ENCODE measurements at places on chromosomes 1 and 21.

- H3K4me3 ChIP-seq, result no peak overlapping the region
- peaks cover 4% of the 10 kb centered on the region for H3K4me1 ChIP-seq
- peak; percentile 65 for DNase-seq
- H3K27me3 ChIP-seq, result no peaks in the 10 kb centered on the region
- no peaks in the 10 kb centered on the region for H3K36me3 ChIP-seq
- H3K27ac ChIP-seq, result no peak overlapping the region
These were observed 81.5 kb upstream of the LYPLAL1 start for GRCh38 chr1:219092206-219092605.

DNA sequence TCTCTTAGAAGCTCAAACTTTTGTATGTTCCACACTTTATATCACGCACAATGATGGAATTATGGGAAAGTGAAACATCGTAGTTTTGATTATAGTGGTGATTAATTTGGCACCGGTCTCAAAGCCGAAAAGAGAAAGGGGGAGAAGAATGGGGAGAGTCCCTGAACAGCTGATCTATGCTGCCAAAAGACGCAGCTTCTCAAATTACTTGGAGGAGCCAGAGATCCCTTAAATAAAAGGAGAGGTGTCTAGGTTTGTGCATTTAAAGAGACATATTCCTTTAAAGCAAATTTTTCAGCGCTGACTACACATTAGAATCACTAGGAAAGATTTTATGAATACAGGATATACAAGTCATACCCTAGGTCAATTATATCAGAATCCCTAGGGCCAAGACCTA lies 599.6 kb upstream of the ADAMTS5 start:
- no peak overlapping the region for H3K4me3 ChIP-seq
- DNase-seq, result no peak
- no peak overlapping the region for H3K27ac ChIP-seq
- H3K27me3 ChIP-seq, result no peaks in the 10 kb centered on the region
- peaks cover 19% of the 10 kb centered on the region for H3K4me1 ChIP-seq

GRCh38 chr1:181353526-181353925 lies 129.8 kb upstream of the CACNA1E start:
- H3K27me3 ChIP-seq, result no peaks in the 10 kb centered on the region
- H3K4me1 ChIP-seq, result no peaks in the 10 kb centered on the region
- no peak for DNase-seq
- no peaks in the 10 kb centered on the region for H3K36me3 ChIP-seq
- no peak overlapping the region for H3K27ac ChIP-seq

DNA sequence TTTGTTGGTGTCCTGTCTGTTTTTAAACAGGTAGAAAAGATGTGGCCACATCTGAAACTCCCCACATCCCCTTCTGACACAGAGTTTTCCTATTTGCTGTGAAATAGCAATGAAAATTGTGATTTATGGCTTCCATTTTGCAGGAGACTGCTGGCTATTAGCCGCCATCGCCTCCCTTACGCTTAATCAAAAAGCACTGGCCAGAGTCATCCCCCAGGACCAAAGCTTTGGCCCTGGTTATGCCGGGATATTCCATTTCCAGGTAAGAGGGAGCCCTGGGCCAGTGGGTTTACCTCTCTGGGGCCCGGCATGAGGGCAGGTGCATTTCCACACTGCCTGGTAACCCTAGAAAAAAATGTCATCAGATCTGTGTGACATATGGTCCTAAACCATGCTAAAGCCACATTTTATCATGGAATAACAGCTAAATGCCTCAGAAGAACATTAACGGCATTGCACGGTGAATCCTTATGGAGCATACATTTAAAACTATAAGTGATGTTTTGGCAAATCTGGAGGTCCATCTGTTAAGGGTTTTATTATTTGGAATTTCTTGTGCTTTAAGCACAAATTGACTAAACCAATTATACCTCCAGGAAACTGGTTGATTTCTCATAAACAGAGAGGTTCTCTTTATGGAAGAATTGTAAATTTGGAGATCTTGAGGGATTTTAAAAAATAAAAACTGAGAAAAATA lies 12.3 kb downstream of the CAPN9 start:
- no peak overlapping the region for H3K27ac ChIP-seq
- no peak for DNase-seq
- no peaks in the 10 kb centered on the region for H3K4me1 ChIP-seq
- no peaks in the 10 kb centered on the region for H3K36me3 ChIP-seq
- peaks cover 20% of the 10 kb centered on the region for H3K27me3 ChIP-seq

GRCh38 chr1:157842939-157843338 lies 1.3 kb upstream of the CD5L start:
- H3K27me3 ChIP-seq, result no peaks in the 10 kb centered on the region
- H3K4me1 ChIP-seq, result no peaks in the 10 kb centered on the region
- H3K4me3 ChIP-seq, result no peak overlapping the region
- H3K36me3 ChIP-seq, result no peaks in the 10 kb centered on the region
- H3K27ac ChIP-seq, result no peak overlapping the region

- no peak for DNase-seq
- peaks cover 27% of the 10 kb centered on the region for H3K4me1 ChIP-seq
- peak overlapping the region; percentile 89 for H3K4me3 ChIP-seq
- H3K27me3 ChIP-seq, result no peaks in the 10 kb centered on the region
- H3K27ac ChIP-seq, result peak overlapping the region; percentile 93
- H3K36me3 ChIP-seq, result no peaks in the 10 kb centered on the region
These were observed 450 bp downstream of the S100A10 start for GRCh38 chr1:151993084-151993733.

- no peaks in the 10 kb centered on the region for H3K4me1 ChIP-seq
- H3K36me3 ChIP-seq, result no peaks in the 10 kb centered on the region
- no peaks in the 10 kb centered on the region for H3K27me3 ChIP-seq
- no peak overlapping the region for H3K27ac ChIP-seq
- peak; percentile 55 for DNase-seq
These were observed 310.8 kb downstream of the USP25 start for GRCh38 chr21:16040601-16041000.

- H3K36me3 ChIP-seq, result peaks cover 71% of the 10 kb centered on the region
- peaks cover 17% of the 10 kb centered on the region for H3K4me1 ChIP-seq
- H3K27ac ChIP-seq, result no peak overlapping the region
- H3K4me3 ChIP-seq, result no peak overlapping the region
- no peaks in the 10 kb centered on the region for H3K27me3 ChIP-seq
These were observed 184.5 kb downstream of the RUNX1 start for GRCh38 chr21:34864370-34865149.

GRCh38 chr1:9262096-9262986 lies 27.8 kb downstream of the H6PD start:
- no peak overlapping the region for H3K27ac ChIP-seq
- H3K4me3 ChIP-seq, result no peak overlapping the region
- H3K27me3 ChIP-seq, result no peaks in the 10 kb centered on the region
- peaks cover 4% of the 10 kb centered on the region for H3K4me1 ChIP-seq
- no peak for DNase-seq
- peaks cover 34% of the 10 kb centered on the region for H3K36me3 ChIP-seq

- no peak for DNase-seq
- H3K36me3 ChIP-seq, result no peaks in the 10 kb centered on the region
- no peak overlapping the region for H3K4me3 ChIP-seq
- H3K27ac ChIP-seq, result no peak overlapping the region
- peaks cover 32% of the 10 kb centered on the region for H3K27me3 ChIP-seq
These were observed 76.7 kb upstream of the CASZ1 start for GRCh38 chr1:10873189-10873588.

GRCh38 chr1:11796036-11796828 lies 9.5 kb downstream of the MTHFR start:
- H3K36me3 ChIP-seq, result peaks cover 56% of the 10 kb centered on the region
- DNase-seq, result peak; percentile 64
- peaks cover 17% of the 10 kb centered on the region for H3K4me1 ChIP-seq
- H3K27ac ChIP-seq, result no peak overlapping the region

DNA sequence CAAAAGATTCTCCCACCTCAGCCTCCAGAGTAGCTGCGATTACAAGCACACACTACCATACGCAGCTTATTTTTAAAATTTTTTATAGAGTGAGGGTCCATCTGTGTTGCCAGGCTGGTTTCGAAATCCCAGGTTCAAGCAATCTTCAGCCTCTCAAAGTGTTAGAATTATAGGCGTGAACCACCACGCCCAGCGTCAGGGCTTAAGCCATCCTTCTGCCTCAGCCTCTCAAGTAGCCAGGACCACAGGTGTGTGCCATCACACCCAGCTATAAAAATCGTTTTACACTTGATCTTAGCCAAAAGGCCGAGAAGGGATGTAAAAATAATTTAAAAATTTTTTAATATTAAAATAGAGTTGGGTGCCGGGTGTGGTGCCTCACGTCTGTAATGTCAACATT lies 4.3 kb upstream of the SLC25A33 start:
- H3K36me3 ChIP-seq, result no peaks in the 10 kb centered on the region
- no peaks in the 10 kb centered on the region for H3K27me3 ChIP-seq
- no peak overlapping the region for H3K27ac ChIP-seq

GRCh38 chr1:89892816-89893215 lies 72.0 kb downstream of the LRRC8D start:
- H3K36me3 ChIP-seq, result no peaks in the 10 kb centered on the region
- H3K4me1 ChIP-seq, result peaks cover 14% of the 10 kb centered on the region
- no peaks in the 10 kb centered on the region for H3K27me3 ChIP-seq

- peaks cover 1% of the 10 kb centered on the region for H3K27me3 ChIP-seq
- DNase-seq, result no peak
- H3K27ac ChIP-seq, result no peak overlapping the region
- no peak overlapping the region for H3K4me3 ChIP-seq
- H3K36me3 ChIP-seq, result no peaks in the 10 kb centered on the region
- H3K4me1 ChIP-seq, result peaks cover 5% of the 10 kb centered on the region
These were observed 44.5 kb downstream of the HIVEP3 start for GRCh38 chr1:41874151-41874719.

DNA sequence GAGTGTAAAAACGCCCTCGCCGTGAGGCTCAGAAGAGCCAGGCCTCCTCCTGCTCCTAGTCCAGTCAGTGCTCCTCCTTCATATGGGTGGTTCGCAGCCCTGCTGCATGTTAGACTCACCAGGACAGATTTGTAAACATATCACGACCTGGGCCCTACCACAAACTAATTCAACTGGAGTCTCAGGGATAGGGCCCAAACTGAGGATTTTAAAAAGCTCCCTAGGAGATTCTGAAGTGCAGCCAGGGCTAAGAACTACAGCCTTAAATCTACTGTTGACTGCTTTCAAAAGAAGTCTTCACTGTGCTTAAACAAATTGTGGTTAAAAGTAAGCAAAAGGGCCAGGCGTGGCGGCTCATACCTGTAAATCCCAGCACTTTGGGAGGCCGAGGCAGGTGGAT lies 57.0 kb downstream of the CAMTA1 start:
- peak; percentile 7 for DNase-seq
- H3K4me3 ChIP-seq, result no peak overlapping the region
- H3K4me1 ChIP-seq, result no peaks in the 10 kb centered on the region
- no peaks in the 10 kb centered on the region for H3K27me3 ChIP-seq

GRCh38 chr1:149934356-149934755 lies 2.3 kb downstream of the MTMR11 start:
- no peak overlapping the region for H3K27ac ChIP-seq
- H3K4me1 ChIP-seq, result peaks cover 12% of the 10 kb centered on the region
- H3K36me3 ChIP-seq, result peaks cover 18% of the 10 kb centered on the region
- no peak overlapping the region for H3K4me3 ChIP-seq
- no peak for DNase-seq
- H3K27me3 ChIP-seq, result no peaks in the 10 kb centered on the region

GRCh38 chr1:118254491-118255425 lies 69.7 kb upstream of the SPAG17 start:
- no peaks in the 10 kb centered on the region for H3K4me1 ChIP-seq
- H3K27me3 ChIP-seq, result peaks cover 2% of the 10 kb centered on the region
- no peak for DNase-seq
- H3K27ac ChIP-seq, result no peak overlapping the region

DNA sequence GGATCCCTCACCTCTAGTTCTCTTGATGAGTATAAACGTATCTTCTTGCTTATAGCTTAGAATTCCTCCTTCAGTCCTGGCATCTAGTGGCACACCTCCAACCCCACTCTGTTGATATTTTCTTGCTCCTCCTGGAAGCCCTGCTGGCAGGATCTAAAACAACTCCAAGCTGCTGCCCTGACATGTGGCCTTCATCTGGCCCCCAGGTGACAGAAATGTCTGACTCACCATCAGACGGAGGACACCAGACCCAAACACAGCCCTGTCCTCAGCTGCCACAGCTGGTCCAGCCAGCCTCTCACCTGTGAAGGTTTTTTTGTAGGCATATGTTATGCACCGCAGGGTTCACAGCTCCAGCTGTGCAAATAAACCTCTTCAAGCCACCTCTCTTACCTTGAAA lies 53.4 kb downstream of the KRTAP19-8 start:
- H3K36me3 ChIP-seq, result no peaks in the 10 kb centered on the region
- DNase-seq, result no peak
- H3K27ac ChIP-seq, result no peak overlapping the region
- H3K27me3 ChIP-seq, result no peaks in the 10 kb centered on the region
- no peak overlapping the region for H3K4me3 ChIP-seq
- no peaks in the 10 kb centered on the region for H3K4me1 ChIP-seq

DNA sequence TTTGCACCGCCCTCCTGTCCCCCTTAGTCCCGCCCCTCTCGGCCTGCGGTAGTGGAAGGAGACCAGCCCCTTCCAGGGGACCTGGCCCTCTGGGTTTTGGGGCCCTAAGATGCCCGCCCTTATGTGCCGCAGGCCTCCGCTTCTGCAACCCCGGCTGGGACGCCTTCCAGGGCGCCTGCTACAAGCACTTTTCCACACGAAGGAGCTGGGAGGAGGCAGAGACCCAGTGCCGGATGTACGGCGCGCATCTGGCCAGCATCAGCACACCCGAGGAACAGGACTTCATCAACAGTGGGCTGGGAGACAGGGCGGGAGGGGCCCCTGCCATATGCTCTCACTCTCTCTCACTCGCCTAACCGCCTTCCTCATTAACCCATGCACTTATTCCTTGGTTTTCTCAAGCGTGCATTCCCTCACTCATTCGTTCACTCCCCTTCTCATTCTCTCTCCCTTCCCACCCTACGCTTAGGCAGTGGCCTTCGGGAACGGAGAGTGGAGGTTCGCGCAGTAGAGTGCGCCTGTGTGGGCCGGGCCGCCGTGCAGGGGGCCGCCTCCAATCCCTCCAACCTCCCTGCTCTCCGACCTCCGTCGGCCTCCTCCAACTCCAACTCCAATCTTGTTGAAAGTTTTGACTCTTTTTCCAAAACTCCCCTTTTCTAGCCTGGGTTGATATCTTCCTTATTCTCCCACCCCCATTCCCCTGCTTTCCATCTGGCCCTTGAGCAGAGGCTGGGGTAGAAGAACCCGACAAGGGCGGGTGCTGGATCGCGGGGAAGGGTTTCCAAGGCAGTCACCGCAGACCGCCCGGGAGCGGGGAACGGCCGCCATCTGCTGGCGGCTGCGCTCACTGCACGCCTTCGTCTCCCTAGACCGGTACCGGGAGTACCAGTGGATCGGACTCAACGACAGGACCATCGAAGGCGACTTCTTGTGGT lies 15.2 kb downstream of the BCAN start:
- peaks cover 36% of the 10 kb centered on the region for H3K27me3 ChIP-seq
- H3K4me1 ChIP-seq, result peaks cover 22% of the 10 kb centered on the region
- no peaks in the 10 kb centered on the region for H3K36me3 ChIP-seq

- H3K27me3 ChIP-seq, result no peaks in the 10 kb centered on the region
- no peaks in the 10 kb centered on the region for H3K4me1 ChIP-seq
- H3K4me3 ChIP-seq, result no peak overlapping the region
- no peak overlapping the region for H3K27ac ChIP-seq
- no peaks in the 10 kb centered on the region for H3K36me3 ChIP-seq
These were observed 1.0 kb upstream of the CD84 start for GRCh38 chr1:160580221-160580812.

- peaks cover 2% of the 10 kb centered on the region for H3K4me1 ChIP-seq
- no peak overlapping the region for H3K27ac ChIP-seq
- H3K36me3 ChIP-seq, result no peaks in the 10 kb centered on the region
- no peaks in the 10 kb centered on the region for H3K27me3 ChIP-seq
These were observed 16.3 kb downstream of the BATF3 start for GRCh38 chr1:212683357-212683722.

- peaks cover 63% of the 10 kb centered on the region for H3K4me1 ChIP-seq
- H3K27ac ChIP-seq, result peak overlapping the region; percentile 76
- H3K36me3 ChIP-seq, result peaks cover 2% of the 10 kb centered on the region
- H3K27me3 ChIP-seq, result no peaks in the 10 kb centered on the region
These were observed 6.4 kb downstream of the HSPG2 start for GRCh38 chr1:21930629-21931170.

- no peak overlapping the region for H3K4me3 ChIP-seq
- H3K27me3 ChIP-seq, result no peaks in the 10 kb centered on the region
- H3K36me3 ChIP-seq, result no peaks in the 10 kb centered on the region
- no peak for DNase-seq
- no peak overlapping the region for H3K27ac ChIP-seq
These were observed 6.3 kb downstream of the CD2 start for GRCh38 chr1:116760487-116760886.
